ENCODE measurements at places on chromosomes 12 and 14.

- no peak for DNase-seq
Measured at GRCh38 chr12:5947006-5947405, 1.9 kb upstream of the ANO2 start.

DNA sequence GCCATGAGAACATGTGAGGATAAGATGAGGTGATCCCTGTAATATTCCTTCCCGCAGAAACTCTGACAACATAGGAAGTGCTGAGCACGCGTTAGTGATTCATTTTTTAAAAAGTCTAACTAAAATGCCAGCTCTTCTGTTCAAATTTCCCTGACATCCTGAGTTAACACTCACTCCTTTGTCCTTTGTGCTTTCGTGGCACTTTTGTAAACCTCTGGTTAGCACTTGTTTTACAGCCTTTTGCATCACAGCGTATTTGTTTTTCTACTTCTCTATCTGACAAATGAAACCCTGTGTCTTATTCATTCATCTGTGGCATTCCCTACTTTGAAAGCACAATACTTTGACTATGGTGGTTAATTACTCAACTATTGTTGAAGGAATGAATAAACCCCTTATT is 313.6 kb downstream of the NUAK1 start:
- no peak for DNase-seq

DNA sequence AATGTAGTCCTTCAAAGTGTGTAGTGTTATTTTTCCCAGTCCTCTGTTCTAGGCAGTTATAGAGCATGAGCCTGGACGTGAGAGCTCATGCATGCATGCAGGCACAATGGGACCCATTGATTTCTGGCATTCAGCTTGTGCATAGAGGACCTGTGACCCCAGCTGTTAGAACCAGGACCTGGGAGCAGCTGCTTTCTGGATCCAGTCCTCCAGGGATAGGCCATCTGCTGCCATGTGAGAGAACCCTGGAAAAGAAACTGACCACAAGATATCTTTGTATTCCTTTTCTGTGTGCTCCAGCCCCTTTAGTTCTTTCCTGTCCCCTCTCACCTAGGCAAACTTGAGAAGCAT is 76.9 kb downstream of the SUSD6 start:
- DNase-seq = peak; percentile 54

DNA sequence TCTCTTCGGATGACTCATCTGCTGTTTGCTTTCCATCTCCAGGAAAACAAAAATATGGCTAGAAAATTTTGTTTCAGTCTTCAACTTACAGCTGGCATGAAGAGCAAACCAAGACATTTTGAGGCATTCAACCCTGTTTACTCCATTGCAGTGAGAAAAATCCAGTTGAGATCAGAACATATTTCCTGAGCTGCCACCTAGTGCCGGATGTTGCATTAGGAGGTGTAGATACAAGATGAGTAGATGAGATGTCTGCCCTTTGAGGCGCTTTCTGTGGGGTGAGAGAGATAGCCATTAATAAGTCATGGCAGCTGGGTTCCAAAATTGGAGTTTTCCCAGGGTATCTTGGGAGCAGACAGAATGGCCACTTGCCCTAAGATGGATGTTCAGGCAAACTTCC is 171.1 kb downstream of the PRKCH start:
- DNase-seq = peak; percentile 61

GRCh38 chr14:65414961-65415589 is 2.5 kb downstream of the FUT8 start:
- DNase-seq = no peak

DNA sequence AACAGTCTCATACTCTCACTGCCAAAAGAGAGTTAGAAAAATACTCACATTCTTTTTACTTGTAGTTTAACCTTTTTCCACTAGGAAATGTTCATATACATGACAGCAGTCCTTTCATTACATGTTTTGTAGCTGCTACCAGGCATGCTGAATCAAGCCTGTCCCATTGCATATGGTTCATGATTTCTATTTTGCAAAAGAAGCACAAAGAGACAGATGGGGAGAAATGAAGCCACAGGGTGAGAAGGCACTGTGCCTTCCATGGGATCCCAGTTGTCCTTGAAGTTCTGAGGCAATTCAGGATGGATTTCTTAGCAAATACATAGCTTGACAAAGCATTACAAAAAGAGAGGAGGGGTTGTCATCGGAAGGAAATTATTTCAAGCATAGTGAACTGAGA is 89.5 kb downstream of the SMOC1 start:
- no peak for DNase-seq

- no peak for DNase-seq
Measured at GRCh38 chr12:112333019-112333418, 49.2 kb downstream of the HECTD4 start.

- DNase-seq = no peak
Measured at GRCh38 chr14:105529319-105529568, 2.9 kb downstream of the TMEM121 start.

GRCh38 chr12:111227476-111228420 is 141.1 kb downstream of the PHETA1 start:
- no peak for DNase-seq

DNA sequence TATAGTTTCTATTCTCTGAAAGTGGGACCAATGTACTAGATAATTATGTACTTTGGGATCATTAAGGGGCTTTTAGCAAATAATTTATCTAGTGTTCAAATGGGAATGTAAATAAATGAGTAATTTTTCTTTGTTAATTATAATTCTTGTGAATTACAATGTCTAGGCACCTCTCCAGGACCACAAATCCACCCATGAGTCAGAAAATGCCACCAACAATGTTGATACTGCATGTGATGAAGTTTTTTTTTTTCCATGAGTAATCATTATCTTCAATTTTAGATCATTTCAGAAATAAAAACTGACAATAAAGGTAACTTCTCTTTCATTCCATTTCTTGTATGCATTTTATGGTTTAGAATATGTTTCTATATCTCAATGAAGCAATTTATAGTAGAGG is 470.3 kb downstream of the VRK1 start:
- DNase-seq = no peak

DNA sequence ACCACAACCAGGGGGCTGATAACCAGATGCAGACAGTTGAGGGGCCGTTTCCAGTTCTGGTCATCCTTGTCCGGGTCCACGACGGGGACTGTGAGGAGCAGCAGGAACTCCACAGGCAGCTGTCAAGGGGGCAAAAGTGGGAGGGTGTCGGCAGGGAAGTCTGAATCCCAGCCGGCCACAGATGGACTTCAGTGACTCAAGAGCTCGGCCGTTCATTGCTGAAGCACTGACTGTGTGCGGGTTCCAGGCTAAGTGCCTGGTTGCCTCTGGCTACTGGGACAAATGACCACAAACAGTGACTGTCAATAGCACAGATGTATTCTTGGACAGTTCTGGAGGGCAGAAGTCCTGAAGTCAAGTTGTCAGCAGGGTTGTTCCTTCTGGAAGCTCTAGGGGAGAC is 19.6 kb downstream of the SLC8B1 start:
- no peak for DNase-seq
